ENCODE measurements at places on chromosomes 1 and 21.
A peak's percentile ranks its signal among the peaks of the same experiment; 100 is the strongest.

GRCh38 chr1:232893481-232894313 is 56.7 kb upstream of the NTPCR start:
- DNase-seq: no peak

DNA sequence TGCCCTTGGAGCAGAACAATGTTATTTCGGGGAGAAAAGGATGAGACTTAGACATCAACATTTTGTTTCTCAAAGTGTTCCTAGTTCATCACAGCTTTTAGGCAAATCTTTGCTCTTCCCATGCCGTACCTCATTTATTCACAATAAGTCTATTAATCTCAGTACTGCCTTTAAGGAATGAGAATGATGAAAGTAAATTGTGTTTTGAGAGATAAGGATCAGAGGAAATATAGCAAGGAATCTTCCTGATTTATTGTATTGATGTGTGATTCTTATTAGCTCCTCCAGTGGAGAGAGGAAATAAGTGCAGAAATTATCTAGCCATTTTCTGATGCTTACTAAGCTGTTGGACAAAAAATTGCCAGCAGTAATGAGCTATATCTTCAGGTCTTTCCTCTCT is 2.0 kb downstream of the POLR3C start:
- no peak for DNase-seq

GRCh38 chr1:53145051-53145600 is 2.7 kb upstream of the SLC1A7 start:
- DNase-seq: no peak

- no peak for DNase-seq
Measured at GRCh38 chr1:183101081-183101480, 77.9 kb downstream of the LAMC1 start.

- DNase-seq: peak; percentile 30
Measured at GRCh38 chr1:62407398-62408009, 29.3 kb upstream of the USP1 start.

DNA sequence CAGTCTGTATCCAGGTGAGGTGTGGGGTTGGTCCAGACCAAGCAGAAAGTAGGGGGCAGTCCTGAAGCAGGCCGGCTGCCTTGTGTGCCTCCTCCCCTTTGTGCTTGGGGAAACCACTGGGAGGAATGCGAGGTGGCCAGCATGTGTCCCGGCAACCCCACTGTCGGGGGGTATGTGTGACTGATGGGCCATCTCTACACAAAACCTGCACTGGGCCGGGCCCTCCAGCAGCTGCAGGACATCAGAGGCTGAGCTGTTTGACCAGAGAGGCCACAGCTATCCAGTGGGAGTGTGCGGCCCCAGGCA is 33.3 kb downstream of the TMEM51 start:
- DNase-seq: no peak

- DNase-seq: no peak
Measured at GRCh38 chr1:174971466-174971865, 28.3 kb upstream of the CACYBP start.

DNA sequence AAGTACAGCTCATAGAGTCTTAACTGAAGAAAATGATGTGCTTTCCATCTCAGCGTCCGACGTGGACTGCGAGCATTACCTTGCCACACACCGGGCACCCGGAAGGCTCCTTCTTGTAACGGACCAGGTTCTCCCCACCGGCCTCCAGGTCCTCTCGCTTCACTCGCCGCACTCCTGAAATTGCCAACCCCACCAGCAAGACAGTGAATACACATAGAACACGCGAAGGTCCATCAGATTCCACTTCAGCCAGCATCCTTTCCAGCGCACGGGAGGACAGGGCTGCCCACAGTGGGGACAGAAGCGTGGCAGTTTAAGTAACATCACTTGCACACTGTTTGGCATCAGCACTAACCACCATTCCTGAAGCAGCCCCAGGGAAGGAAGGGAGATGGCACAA is 53.3 kb downstream of the PRDM15 start:
- no peak for DNase-seq

DNA sequence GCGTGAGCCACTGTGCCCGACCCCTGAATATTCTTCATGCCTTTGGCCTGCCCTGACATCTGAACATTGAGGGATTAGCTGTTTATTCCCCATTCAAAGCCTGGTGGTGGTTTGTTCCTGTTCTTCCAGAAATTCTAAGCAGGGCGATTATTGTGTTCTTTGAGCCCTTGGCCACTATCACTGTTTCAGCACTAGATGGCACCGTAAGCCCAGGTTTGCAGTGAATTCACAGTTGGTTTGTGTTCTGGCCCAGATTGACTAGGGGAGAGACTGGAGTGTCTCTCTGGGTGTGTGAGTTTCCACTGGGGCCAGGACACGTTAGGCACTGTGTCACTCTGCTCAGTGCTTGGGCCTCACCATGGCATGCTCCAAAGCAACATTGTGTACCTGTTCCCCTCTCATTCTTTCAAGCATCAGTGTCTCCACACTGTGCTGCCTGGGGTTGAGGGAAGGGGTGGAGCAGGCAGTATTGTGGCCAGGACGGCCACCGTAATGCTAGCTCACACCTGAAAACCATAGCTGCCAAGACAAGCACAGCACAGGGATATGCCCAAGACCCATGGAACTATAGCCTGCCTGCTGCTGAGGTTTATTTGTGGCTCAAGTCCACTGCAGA is 52.7 kb downstream of the PKN2 start:
- DNase-seq: peak; percentile 16

DNA sequence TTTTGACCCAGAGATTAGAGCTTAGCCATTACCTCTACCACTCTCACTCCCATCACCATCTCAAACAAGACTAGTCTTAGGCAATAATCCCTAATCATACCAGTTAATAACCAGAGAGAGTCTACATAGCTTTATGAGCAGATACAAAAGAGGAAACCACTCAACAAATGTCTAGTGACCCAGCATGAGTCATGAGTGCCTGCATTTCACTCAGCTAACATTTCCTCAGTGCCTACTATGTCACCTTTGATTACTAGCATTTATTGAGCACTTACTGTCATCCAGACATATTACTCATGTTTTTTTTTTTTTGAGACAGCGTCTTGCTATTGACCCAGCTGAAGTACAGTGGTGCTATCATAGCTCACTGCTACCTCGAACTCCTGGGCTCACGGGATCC is 35.9 kb upstream of the GALNT2 start:
- no peak for DNase-seq

GRCh38 chr1:228830954-228831481 is 95.7 kb downstream of the RHOU start:
- peak; percentile 7 for DNase-seq

DNA sequence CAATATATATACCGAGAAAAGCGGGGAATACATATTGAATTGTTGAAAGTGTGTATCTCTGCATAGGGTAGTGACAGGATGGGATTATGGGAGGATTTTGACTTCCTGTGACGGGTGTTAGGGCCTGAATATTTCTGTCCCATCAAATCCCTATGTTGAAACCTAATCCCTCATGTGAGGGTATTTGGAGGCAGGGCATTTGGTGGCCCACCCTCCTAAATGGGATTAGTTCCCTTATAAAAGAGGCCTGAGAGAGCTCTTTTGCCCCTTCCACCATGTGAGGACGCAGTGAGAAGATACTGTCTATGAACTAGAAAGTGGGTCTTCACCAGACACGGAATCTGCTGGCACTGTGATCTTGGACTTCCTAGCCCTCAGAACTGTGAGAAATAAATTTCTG is 137.3 kb downstream of the ZSCAN20 start:
- DNase-seq: no peak

- no peak for DNase-seq
Measured at GRCh38 chr1:27779122-27779521, 6.1 kb downstream of the STX12 start.

- DNase-seq: no peak
Measured at GRCh38 chr1:107250169-107250568, 109.3 kb downstream of the NTNG1 start.

GRCh38 chr1:66368261-66368660 is 165.7 kb upstream of the SGIP1 start:
- DNase-seq: no peak

DNA sequence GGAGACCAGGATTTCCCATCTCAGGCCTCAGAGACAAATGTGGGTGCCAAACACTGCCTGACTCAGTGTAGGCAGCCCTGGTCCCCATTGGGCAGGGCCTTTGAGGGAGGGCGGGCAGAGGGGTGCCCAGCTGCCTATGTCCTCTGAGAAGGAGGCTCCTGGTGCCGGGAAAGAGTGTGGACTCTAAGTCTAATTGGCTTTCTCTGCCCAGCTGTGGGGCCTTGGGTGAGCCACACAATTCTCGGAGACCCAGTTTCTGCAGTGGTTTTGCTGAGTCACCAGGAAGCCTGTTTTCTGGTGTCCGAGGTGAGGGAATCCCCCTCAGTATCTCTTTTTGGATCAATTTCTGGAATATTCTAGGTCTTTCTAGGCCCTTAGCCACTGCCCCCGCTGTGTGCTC is 35.3 kb upstream of the ACTL8 start:
- DNase-seq: no peak

DNA sequence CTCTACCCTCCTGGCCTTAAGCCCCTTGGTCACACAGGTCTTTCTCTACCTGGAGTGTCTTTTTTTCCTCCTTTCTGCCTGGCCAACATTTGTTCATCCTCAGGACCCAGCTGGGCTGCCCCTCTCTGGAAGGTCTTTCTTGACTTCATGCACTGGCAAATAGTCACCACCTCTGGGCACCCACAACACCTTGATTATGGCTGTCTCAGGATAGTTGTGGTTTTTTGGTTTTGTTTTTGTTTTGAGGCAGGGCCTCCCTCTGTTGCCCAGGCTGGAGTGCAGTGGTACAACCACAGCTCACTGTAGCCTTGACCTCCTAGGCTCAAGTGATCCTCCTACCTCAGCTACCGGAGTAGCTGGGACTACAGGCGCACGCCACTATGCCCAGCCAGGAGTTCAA is 10.8 kb downstream of the RPS6KA1 start:
- DNase-seq: no peak

DNA sequence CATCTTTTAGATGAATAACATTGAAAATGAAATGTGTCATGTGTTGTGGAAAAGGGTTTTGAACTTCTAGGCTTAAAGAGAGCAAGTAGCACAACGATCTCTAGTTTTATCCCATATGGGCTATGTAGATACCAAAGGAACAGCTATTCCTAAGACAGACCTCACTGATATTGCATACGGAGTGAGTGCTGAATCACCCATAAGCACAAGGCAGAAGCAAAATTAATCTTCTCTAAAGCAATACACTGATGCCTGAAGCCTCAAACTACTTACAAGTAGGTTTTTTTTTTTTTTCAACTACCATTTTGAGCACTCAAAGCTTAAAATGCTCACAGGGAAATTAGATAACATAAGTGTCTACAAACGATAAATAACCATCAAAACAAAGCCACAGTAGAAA is 5.0 kb upstream of the KMO start:
- no peak for DNase-seq

- DNase-seq: no peak
Measured at GRCh38 chr1:63968663-63969440, 195.0 kb downstream of the ROR1 start.

DNA sequence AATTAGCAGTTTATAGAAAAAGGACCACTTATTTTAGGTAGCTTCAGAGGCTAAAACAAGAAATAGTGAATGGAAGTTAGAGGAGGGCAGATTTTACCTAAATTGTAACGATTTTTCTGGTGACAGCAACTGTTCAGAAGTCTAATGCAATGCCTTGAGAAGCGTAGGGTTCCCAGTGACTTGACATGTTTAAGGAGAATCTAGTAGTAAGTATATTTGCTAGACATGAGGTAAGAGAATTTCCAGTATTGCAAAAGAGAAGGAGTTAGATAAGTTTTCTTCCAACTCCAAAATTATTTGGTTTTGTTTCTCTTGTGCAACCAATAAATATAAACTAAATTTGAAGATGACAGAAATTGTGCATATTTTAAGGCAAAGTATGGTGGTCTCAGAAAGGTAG is 140.0 kb downstream of the SMYD3 start:
- DNase-seq: no peak

GRCh38 chr1:147641695-147642592 is 28.4 kb downstream of the ACP6 start:
- DNase-seq: no peak

DNA sequence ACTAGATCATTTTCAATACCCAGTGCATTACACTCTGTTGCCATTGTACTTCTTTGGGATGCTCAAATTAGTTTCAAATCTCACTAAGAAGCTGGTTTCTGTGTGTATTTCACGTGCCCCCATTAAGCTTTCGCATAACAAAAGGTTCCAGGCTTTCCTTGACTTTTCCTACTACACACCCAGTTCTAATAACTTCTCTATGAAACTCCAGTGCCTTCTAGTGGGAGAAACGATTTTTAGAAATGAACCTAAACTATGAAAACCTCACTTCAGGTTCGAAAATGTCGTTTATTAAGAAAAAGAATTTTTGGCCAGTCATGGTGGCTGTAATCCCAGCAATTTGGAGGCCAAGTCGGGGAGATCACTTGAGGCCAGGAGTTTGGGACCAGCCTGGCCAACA is 2.8 kb downstream of the CFHR4 start:
- DNase-seq: no peak

GRCh38 chr1:69982992-69983391 is 222.4 kb downstream of the LRRC40 start:
- peak; percentile 74 for DNase-seq

Measured in amniotic stem cell (primary cell).